ENCODE measurements at places on chromosomes 11 and 22.

GRCh38 chr11:91164452-91164822 is 941.6 kb upstream of the CHORDC1 start:
- DNase-seq = no peak

DNA sequence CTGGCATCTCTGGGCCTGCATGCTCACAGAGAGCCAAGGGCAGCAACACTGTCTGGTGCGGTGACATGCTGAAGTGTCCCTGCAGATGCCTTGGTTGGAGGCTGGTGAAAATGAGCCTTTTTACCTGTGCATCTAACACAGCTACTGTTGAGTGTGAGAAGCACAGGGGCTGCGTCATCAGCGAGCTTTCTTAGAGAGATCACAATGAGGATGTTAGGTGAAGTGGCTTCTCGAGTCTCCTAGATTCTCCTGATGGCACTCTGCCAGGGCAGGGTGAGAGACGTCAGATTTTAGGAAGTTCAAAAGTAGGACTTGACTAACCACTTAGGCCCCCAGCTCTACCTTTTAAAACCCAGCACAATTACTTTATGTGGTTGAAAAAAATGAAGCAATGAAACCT is 3.6 kb upstream of the SLC15A3 start:
- no peak for DNase-seq

GRCh38 chr22:41302811-41303210 is 1.5 kb downstream of the ZC3H7B start:
- DNase-seq = no peak

GRCh38 chr22:39409516-39410029 is 10.0 kb downstream of the TAB1 start:
- DNase-seq = no peak

GRCh38 chr22:32701034-32701433 is 100.5 kb upstream of the TIMP3 start:
- DNase-seq = no peak

GRCh38 chr11:24683583-24683982 is 186.7 kb downstream of the LUZP2 start:
- no peak for DNase-seq

DNA sequence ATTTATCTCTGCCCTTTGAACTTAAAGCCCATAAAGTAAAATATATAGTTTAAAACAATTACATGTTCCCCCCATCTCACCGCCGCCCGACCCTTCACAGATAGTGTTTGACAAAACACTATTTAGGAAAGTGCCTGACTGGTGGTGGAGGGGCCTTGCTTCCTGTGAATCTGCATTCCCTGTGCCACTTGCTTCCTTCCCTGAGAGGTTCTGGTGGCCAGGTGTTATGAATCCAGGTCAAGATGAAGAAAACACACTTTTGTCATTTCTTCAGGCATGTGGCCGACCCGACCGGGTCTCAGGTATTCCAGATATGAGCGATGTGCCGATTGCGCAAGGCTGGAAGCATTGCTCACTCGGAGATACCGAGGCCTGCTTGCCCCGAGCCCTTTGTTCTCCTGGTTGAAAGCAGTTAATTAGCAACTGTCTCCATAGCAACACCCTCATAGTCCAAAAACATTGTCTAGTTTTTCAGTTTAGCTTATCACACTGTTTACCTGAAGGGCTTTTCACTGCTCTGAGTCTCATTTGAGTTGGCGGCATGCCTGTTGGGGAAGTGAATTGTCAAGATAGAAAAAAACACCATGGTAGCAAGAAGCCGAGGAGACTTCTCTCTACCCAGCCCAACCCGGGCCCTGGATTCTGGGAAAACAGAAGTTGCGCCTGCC is 128.3 kb downstream of the TEAD1 start:
- DNase-seq = no peak

GRCh38 chr22:26442086-26442756 is 13.2 kb downstream of the ASPHD2 start:
- DNase-seq = no peak

GRCh38 chr11:8598506-8598905 is 4.5 kb upstream of the STK33 start:
- no peak for DNase-seq

GRCh38 chr11:97614606-97615005 is 1224.8 kb downstream of the JRKL start:
- DNase-seq = no peak

DNA sequence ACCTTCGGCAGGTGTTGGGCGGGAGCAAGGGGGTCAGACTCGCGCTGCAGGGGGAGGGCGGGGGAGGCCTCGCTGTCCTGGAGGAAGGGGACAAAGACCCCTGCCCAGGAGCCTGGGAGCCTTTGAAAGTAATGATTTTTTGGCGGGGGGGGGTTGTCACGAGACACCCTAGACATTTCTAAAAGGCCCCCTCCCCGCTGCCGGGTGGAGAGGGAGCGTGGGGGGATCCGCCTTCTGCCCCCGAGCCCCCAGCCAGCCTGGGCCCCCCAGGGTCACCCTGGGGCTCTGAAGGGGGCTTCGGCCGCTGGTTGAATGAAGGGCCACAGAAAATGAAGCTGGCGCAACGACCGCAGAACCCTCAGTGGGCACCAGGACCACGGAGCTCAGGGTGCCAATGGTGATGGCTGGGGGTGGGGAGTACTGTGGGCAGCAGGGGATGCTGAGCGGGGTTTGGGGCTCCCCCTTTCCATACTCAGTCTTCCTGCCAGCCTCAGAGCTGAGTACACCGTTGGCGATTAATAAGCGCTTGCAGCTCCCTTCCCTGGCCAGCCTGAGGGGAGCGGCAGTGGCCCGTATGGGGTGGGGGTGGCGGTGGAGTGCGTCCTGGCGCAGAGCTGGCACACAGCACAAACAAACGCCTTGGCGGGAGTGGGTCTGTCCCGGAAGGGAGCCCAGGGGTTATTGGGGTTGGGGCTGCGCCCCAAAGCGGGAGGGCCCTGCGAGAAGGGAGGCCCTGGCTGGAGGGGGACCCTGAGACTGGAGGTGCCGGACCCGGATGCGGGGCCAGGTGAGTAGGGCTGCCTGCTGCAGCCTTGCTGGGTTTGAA is 1.2 kb upstream of the DUSP8 start:
- no peak for DNase-seq

DNA sequence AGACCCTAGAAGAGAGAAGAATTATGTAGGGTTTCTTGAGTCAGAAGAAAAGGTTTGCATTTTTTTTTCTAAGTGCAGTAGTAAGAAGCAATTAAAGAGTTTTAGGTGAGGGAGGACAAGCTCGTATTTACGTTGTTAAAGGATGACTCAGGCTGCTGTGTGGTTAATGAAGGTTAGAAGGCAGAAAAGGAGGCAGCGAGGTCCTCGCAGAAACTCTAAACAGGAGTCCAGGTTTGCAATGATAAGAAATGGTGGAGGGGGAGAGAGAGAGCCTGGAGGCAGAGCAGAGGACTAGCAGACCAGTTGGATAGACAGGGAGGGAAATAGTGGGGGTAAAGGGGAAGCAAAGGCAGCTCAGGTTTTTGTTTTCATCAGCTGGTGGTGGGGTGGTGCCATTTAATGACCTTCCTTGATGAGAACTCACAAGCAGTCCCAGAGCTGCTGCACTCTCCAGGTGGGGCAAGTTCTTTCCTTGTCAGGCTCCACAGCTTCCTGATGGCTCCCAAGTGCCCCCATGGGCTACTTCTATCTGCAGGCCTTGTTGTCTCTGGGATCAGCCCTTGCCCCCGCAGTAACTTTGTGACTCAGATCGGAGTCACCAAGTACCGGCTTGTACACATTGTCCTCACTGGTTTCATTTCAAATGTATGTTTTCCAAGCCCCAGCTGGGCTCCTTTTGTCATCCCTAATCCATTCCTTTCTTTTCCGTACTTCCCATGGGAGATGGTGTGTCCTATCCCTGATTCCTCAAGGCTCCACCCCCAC is 8.3 kb upstream of the INSC start:
- DNase-seq = no peak

DNA sequence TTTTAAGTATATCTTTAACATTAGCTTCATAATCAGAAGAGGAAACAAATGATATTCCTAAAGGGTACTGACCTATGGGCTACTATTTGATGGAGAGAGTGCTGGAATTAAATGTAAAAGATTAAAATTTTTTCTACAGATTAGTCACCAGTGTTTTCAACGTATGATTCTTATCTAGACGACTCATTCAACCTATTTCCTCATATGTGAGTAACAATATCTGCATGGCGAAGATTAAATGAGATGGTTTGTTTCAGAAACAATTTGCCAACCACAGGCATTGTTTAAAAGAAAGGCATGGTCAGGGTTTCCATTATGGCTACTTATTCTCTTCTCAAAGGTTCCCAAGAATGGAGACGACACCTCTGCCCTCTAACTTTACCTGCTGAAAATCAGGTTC is 20.4 kb downstream of the OR56B4 start:
- DNase-seq = no peak

- DNase-seq = no peak
Observed at GRCh38 chr22:20062766-20063083, 17.3 kb upstream of the DGCR8 start.

- DNase-seq = no peak
Observed at GRCh38 chr11:77089004-77089545, 13.6 kb upstream of the OMP start.

DNA sequence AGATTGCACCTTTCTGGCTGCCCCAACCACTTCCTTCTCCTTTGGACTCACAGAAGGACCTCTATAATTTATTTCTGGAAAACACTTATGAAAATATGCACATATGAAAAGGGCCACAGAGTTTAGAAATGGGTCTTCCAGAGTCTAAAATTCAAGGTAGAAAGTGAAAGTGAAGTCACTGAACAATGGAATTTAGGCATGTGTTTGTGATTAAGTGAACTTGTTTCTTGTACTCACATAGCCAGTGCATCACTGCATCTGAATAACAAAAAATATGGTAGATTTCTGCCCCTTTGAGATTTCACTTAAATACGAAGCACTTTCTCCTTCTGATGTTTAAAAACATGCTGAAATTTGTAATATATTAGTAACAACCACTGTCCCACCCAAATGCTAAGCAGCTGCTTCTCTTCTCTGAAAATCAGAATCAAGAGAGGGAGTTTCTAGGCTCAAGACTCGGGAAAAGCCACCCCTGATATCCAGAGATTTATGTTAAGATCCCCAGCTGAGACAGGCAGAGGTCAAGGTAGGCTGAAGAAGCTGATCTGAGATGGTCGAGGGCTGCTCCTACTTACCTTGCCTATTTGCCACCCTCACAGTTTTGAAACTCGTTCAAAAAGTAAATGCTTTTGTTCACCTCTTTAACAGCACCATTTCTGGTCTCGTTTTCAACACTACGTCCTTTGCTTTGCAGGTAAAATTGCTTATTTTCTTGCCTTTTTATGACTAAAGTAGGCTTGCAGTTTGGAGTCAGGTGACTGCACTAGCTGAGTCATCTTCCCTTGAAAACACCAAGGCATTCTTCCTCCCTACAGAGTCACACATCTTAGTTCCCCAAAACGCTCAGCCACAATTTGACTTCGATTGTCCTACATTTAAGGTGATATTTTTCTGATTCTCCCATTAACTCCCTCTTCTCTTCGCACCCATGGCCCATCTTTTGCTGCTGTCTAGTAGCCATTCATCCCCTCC is at the start of gene XKR3:
Gene XKR3 (minus strand): TSS at position 696 of the 972 bp plus-strand sequence. CDS start 17,338 bp downstream, outside the sequence.
- DNase-seq = no peak

GRCh38 chr11:86735451-86736290 is 63.3 kb upstream of the ME3 start:
- DNase-seq = no peak

DNA sequence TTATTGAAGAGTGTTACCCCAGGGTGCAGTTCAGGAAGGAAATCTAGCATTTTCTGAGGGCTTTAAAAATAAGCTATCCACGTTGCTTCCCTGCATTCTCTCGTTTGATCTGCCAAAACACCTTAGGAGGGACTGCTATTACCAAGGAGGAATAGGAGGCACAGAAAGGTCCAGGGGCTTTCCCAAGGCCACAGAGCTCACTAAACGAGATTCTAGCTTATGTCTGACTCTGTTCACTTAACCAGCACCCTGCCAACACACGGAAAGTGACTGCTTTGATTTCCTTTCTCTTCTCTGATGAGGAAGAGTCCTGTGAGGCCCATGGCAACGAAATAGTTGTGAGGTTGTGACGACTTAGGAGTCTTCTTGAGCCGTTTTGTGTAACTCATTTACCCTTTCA is 3.4 kb upstream of the PTPN5 start:
- no peak for DNase-seq

DNA sequence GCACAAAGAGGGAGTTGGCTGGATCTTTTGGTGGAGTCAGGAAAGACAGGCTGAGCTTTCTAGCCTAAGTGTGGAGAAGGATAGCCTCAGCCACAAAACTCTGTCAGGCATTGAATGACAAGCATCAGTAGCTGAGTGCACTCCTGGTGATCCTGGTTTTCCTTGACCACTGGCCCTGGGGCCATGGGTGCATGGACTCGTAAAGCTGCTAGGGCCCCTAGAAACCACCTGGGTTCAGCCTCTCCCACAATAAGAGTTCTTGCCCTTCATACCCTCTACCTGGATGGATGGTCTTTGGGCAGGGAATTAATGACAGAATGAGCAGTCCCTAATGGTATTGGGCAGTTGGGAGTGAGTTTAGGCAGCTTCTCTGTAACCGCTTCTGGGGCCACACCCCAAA is 22.9 kb downstream of the TUB start:
- DNase-seq = no peak

DNA sequence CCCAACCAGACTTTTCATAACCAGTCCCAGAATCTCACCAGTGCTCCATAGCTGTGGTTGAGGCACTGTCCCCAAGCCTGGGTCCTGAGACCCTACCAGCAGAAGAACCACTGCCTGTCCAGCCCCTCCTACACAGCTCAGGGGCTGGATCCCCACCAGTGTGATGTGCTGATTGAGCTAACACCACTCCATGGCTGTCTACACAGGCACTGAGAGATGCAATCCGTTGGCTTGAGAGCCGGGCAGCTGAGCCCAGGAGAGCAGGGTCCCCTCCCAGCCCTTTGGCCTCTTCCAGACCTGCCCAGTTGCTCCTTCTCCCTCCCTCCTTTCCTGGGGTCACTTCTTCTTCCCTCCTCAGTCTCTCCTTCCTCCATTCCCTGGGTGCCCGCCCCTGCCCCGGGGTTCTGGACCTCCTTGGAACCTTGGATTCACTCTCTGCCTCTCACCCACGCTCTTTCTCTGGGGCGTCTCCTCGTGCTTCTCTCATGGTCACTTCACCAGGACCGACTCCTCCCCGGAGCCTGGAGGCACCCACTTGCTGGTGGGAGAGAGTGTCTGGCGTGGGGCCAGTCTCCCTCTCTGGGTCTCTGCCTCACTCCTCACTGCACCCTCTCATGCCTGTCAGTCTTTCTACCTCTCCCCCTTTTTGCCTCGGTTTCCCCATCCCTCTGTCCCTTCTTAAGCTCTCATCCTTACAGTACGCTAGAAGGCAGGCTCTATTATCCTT is 706 bp upstream of the SCYL1 start:
- peak; percentile 16 for DNase-seq

GRCh38 chr11:125402435-125402834 is 93.6 kb downstream of the FEZ1 start:
- DNase-seq = no peak

- DNase-seq = no peak
Observed at GRCh38 chr11:15370495-15371147, 255.9 kb downstream of the INSC start.
